Muscle of back (tissue), 13 donors: ENCODE measurements at places on chromosomes 16 and 17. TPM values are rescaled to one million over a fixed set of nuclear protein-coding genes. Genes with fewer than 3 reads are reported as not detected.

ACSM3 gene
- 6.4 TPM for polyA plus RNA-seq

QRICH2 gene
- 2.1 TPM for polyA plus RNA-seq

TM4SF5 gene
- not detected for polyA plus RNA-seq

TBC1D26 gene
- polyA plus RNA-seq: 0.73 TPM

PRR11 gene
- 10.5 TPM for polyA plus RNA-seq

PPP1R1B gene
- 1.6 TPM for polyA plus RNA-seq

SMTNL2 gene
- polyA plus RNA-seq: 112 TPM

CACNG5 gene
- not detected for polyA plus RNA-seq

HGS gene
- polyA plus RNA-seq: 41.5 TPM

PYDC1 gene
- 2.3 TPM for polyA plus RNA-seq

USP32 gene
- polyA plus RNA-seq: 23.7 TPM

SHCBP1 gene
- 6.5 TPM for polyA plus RNA-seq
